ENCODE measurements at places on chromosomes 1 and 21.
A peak's percentile ranks its signal among the peaks of the same experiment; 100 is the strongest.

- DNase-seq: no peak
Measured at GRCh38 chr1:18175051-18175450, 67.5 kb downstream of the IGSF21 start.

DNA sequence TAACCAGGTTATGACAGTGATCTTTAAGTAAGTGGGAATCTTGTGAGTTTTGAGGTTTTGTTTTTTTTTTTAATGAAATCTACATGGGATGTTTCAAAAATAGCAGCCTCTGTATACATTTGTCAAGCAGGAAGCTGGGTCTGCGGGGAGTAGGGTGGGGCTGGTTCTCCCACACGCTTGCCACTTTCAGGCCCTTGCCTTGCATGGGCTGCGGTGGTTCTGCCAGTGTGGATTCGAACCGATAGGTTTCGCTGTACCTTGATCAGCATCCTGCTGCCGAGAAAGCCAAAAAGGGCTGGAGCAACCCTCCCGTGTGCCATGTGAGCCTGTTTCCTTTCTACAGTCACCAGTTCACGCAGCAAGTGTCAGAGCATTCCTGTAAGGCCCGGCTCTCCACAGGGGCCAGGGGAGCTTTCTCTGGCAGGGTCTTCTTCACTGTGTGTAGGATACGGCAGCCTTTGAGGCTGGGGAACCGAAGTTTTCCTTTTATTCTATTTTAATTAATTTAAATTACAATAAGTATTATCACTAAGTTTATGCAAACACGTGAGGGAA, 79.2 kb upstream of the SAMD11 start:
- no peak for DNase-seq

- no peak for DNase-seq
Measured at GRCh38 chr1:61052395-61053225, 29.8 kb upstream of the NFIA start.

GRCh38 chr1:206779638-206780037, 7.3 kb upstream of the IL10 start:
- DNase-seq: no peak

- DNase-seq: no peak
Measured at GRCh38 chr21:29433366-29434059, 134.8 kb downstream of the BACH1 start.

- DNase-seq: no peak
Measured at GRCh38 chr1:10615332-10615731, 140.6 kb downstream of the PEX14 start.

DNA sequence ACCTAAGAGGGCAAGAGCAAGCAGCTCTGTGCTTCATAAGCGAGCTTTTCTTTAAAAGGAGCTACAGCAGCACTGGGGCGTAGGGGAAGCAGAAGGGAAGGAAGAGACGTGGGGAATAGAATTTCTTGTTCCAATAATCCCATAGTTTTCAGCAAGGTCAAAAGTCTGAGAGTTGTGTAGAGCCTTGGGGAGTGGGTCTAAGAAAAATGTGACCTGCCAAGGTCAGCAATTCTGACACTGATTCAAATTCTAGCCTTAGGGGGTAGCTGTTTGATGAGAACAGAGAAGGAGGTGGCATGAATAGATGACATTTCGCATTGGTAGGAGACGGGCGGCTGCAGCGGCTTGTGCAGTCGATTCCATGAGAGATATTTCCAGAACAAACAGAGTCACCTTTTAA, 22.4 kb downstream of the PRRX1 start:
- DNase-seq: no peak

DNA sequence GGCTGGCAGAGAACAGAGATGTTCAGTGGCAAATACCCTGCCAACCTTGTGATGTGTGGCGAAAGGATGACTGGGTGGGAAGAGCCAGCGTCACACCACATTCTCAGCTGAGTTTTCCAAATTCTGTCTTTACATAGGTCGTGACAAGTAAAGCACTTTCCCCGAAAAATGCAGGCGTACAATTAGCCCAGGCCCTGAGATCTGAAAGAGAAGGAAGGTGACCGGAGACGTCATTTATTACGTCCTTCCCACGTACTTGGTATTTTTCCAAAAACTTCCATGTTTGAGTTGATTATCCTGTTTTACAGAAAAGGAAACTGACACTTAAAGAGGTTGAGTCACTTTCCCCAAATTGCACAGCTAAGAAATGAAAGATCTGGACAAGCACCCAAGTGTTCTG, 413.3 kb downstream of the PRDM2 start:
- DNase-seq: no peak

DNA sequence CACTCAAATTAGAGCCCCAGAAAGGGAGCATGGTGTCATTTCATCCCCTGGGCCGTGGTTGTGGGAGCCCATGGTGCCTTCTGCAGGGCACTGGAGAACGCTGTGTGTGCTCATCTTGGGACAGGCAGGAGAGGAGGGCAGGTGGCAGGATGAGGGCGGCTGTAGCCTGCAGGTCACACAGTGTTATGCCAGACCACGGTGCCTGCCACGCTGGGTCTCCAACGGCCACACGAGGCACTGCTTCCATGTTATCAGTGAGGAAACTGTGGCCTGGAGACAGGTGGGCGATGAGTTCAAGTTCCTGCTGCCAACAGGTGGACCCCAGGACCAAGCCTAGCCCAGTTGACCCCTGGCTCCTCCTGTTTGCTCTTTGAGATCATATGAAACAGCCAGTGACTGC, 21.0 kb downstream of the ABCG1 start:
- no peak for DNase-seq

DNA sequence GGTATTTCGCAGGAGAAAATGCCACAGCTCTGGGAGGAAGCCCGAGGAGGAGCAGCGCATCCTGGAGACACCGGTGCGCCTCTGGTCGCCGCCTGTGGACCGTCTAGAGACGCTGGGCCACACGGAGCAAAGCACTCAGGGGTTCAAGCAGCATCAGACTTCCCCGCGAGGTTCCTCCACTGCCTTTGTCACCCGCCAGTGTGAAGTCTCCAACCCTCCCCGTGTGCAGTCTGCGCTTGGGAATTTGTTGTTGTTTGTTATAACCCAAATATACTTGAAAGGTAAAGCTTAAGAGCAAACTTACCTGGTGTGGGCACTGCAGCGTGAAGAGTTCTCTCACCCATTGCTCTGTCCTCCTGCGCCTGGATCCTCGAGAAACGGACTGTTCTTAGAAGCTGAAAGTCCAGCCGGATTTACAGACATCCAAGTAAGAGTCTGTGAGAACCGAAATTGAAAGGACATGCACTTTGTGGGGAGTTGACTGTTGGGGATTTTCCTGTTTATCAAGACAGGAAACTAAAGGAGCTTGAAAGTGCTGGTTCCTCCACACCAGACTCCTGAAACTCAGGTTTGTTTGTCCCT, at the start of gene GBP4:
Gene GBP4, minus strand, starts transcription at position 452 of the 582 bp plus-strand sequence. Its CDS starts 108 bp downstream, at position 344.
- DNase-seq: no peak

DNA sequence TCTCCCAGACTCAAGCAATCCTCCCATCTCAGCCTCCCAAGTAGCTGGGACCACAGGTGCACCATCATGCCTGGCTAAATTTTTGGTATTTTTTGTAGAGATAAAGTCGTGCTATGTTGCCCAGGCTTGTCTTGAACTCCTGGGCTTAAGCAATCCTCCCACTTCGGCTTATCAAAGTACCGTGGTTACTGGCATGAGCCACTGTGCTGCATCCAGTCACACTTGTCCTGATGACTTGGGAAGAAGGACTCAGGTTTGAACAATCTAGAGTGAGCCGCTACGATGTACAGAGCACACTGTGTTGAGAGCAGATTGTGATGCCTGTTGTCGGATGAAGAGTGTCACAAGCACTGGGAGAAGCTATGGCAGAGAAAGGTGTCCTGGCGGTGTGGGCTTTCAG, 27.2 kb downstream of the RNF187 start:
- DNase-seq: no peak

DNA sequence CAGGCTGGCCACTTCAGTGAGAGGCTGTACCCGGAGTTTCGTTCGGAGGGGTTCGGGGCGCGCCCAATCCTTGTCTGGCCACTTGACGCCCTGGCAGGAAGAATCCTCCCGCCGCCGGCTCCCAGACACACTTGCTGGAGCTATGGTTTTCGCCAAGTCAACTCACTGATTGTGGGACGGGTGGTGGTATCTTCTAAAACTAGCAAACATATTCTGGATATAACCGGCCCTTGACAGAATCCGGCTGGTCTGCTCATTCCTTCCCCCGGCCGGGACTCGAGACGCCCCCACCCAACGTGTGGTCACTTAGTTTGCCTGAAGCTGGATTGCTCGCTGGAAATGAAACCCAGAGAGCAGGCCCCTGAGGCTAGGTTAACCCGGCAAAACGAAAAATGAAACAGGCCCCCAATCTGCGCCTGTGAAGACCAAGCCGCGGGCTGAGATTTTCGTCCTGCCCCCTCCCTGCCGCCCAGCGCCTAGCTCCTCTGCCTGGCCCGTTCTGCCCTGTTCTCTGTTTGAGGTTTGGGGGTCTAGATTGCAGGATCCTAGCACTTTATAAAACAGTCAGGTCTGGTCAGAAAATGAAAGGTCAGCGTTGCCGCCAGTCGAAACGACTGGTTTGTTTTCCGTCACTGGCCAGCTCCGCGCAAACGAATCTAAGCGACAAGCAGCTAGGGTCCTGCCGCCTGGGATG, 4.6 kb downstream of the GFI1 start:
- DNase-seq: no peak

- DNase-seq: peak; percentile 69
Measured at GRCh38 chr1:227762231-227762911, 27.1 kb downstream of the SNAP47 start.

All from stimulated activated CD4-positive, alpha-beta T cell treated with anti-CD3 and anti-CD28 coated beads, Interleukin-1b, Interleukin-23, amount 100 ng/mL, for 1 hour (primary cell).